ENCODE measurements at places on chromosomes 1 and 21. TPM values are rescaled to one million over a fixed set of nuclear protein-coding genes. Genes with fewer than 3 reads are reported as not detected.

The FMO1 gene
- total RNA-seq, result not detected

The TRMT1L gene
- total RNA-seq, result 29.2 TPM

The NFIA gene
- 4.6 TPM for total RNA-seq

The NUP210L gene
- total RNA-seq, result not detected

GRCh38 chr1:154583773-154584172 is 16.2 kb downstream of the CHRNB2 start:
- peak; percentile 91 for DNase-seq

DNA sequence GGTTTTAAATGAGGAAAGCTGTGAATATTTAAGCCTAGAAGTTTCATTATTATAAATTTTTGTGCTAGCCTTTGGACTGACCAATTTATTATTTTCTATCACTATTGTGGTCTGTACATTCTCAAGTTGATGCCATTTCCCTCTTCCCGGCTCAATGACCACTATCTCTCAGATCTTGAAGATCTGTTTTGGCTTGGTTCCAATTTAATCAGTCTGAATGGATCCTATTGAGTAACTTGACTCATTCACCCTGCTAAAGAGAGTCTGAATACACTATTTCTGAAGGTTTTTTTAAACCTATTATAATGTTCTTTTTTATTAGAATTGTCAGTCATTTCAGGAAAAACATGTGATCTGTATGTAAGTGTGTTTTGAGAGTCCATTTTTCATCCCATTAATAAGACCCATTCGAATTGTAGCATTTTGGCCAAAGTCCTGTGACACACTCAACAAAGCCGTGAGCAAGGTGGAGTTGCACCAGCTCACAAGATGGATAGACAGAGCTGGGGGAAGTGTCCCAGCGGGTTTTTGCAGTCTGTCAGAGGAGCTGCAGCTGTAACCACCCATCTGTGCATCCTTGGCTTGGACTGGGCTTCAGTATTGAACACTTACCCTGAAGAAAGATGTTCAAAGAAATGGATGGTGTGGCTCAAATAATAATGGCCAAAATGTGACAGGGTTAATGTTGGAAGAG is 145.6 kb downstream of the NFIA start:
- DNase-seq, result no peak

DNA sequence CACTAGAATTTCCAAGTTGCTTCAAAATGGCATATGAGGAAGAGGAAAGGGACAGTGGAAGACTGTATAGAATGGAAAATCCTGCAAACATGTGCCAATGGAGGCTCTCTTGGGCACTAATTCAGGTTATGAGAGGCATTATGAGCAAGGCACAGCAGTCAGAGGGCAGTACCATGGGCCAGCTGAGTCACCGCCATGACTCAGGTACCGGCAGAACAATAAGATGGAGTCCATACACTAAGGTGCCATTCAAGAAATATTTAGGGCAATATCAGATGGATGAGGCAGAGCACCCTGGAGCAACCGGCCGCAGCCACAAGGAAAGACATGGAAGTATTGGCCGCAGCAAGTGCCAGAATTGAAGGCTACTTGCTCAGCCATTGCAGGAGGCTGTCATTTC is 25.6 kb upstream of the VAV3 start:
- DNase-seq, result peak; percentile 51

- DNase-seq, result no peak
Measured at GRCh38 chr1:87572008-87572407, 243.3 kb downstream of the LMO4 start.

GRCh38 chr1:244760471-244760870 is 75.0 kb upstream of the COX20 start:
- no peak for DNase-seq
